ENCODE measurements at places on chromosomes 12 and 14.

DNA sequence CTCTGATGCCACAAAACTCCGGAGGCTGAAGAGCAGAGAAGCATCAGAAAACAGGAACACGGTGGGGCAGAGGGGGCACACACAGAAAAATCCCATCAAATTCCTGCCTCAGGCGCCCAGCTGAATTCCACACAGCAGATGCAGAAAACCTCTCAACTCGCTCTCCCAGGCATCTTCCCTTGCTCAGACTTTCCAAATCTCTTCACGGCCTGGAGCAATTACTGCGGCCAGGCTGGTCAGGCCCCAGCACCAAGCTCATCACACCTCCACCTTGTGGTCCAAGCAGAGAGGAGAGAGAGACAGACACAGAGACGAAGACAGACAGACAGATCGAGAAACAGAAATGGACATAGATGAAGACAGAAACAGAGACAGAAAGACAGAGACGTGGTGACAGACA, 89.0 kb downstream of the NCOR2 start:
- no peak for DNase-seq

DNA sequence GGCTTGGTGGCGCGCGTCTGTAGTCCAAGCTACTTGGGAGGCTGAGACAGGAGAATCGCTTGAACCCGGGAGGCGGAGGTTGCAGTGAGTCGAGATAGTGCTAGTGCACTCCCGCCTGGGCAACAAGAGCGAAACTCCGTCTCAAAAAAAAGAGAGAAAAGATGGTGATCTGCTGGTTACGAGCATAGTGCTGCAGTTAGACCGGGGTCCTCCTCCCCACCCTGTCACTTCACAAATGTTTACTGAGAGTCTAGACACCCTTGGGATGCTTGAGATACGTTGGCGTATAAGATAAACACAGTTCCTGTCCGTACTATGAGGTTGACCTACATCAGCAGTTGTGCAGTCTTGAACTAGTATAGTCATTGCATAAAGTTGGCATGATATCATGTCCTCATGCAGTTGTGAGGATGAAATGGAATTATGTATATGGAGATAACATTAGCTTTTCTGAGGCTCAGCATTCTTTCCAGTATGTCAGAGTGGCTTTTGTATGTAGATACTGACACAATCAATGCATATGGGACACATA, 787 bp downstream of the ACAD10 start:
- no peak for DNase-seq

DNA sequence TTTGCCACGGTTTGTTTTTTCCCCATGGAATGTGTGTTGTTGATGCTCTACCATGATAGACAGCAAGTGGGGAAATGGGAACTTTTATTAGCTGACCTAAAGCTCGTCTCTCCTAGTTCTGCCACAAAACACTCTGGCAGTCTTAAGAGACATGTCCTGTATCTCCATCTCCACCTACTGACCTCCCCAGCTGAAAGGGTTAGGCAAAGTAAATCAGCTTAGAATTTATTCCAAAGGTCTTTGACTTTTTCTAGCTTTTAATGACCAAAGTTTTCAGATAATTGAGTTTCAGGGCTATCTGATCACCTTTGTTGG, 9.4 kb upstream of the ADIPOR2 start:
- no peak for DNase-seq

DNA sequence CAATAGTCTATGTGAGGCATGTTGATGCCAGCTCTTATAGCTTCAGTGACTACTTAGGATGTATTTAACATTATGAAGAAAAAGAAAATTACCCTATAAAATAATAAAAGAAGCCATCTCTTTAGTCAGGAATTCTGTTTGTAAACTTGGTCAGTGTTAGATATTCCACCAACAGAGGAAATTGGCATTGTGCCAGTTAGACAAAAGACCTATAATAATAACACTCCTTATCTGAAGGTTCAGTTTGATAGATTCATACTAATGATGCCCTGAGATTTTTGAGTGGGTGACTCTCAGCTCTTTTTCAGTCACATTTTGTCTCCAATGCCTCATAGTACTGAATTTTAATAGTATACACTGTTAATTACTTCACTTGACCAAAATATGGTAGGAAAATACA, 6.6 kb downstream of the SYT10 start:
- DNase-seq: no peak

DNA sequence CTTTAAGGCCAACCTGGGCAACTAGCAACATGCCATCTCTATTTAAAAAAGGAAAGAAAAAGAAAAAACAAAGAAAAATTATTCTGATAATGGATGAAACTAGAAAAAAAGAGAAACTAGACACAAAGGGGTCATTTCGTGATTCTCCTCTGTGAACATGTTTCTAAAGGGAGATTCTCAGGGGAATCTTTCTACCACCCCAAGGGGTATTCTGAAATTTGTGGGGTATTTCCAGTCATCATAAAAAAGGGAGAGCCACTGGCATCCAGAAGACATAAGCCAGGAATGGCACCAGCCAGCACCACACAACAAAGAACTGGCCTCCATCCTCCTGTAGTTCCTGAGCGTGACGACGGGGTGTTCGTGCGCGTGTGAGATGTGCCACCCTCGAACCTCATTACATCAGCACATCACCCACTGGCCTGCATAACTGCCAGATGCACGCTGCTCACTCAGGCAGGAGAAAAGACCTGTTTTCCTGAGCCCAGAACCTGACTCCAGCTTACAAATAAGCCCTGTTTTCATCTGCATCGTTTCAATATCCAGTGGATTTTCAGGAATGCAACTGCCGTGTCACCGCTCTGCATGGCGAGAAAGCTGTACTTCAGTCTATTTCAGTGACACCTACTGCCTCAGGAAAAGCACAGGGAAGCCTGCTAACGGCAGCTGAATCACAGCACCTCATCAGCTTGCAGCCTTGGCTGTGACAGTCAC, 23.9 kb downstream of the STX2 start:
- DNase-seq: no peak

DNA sequence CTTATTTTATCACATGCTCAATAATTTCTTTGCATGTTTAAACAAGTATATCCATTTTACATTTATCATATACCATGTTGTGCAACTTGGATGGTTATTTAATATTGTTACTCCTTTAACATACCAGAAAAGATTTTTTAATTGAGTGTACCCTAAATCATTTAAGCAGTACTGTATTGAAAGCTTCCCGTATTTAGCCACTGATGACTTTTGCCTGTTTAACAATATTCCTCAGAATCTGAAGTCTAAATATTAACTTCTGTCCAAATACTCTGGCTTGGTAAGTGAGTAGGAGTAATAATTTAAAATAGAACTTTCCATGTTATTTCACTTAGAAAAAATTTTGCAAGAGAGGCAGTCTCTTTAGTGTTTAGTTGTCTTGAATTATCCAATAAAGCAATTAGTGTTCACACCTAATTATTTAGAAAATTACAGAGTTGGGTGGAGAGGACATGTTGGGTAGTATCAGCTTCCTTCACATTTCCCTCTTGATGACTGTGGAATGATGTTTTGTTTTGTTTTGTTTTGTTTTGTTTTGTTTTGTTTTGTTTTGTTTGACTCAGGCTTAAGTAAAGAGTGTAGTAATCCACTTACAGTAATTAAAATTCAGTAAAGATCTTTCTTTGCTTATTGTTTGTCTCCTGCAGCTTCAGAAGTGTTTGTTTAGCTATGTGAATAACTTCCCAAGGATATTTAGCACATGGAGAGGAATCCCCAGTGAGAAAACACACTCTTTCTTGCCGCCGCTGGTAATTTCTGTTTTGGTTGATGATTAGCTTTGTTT, 59.5 kb downstream of the DAAM1 start:
- DNase-seq: no peak

GRCh38 chr12:31525496-31526157, 65.3 kb downstream of the DENND5B start:
- DNase-seq: no peak

- DNase-seq: no peak
Measured at GRCh38 chr12:58656254-58657009, 263.9 kb downstream of the LRIG3 start.

- no peak for DNase-seq
Measured at GRCh38 chr14:77130386-77130785, 11.2 kb downstream of the ZDHHC22 start.

DNA sequence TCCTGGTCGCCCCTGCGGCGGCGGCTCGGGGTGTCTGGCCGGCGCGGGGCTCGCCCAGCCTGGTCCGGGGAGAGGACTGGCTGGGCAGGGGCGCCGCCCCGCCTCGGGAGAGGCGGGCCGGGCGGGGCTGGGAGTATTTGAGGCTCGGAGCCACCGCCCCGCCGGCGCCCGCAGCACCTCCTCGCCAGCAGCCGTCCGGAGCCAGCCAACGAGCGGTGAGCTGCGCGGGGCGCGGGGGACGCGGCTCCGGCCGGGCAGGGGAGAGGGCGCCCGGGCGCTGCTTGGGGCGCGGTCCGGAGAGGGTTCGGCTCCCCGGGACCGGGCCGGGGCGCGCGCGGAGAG, at the start of gene LGALS3:
Gene LGALS3 (plus strand): TSS at position 167 of the 342 bp plus-strand sequence. CDS start 8,122 bp downstream, outside the sequence.
- no peak for DNase-seq

DNA sequence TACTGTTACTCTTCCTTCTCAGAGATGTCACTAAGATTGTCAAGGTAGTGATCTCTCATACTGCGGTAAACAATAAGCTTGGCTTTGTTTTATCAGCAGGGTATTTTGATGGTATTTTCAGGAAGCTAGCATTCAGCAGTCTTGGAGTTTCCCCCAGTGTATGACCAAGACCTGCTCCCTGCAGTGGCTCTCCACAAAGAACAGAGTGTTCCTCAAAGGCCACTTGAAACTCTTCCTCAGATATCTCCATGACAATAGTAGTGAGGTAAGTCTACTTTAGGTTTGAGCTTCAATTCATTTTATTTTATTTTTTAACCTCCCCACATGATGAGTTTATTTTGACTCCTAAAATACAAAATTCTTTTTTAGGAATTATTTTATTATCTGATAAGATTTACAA, 74.0 kb upstream of the G2E3 start:
- DNase-seq: no peak

DNA sequence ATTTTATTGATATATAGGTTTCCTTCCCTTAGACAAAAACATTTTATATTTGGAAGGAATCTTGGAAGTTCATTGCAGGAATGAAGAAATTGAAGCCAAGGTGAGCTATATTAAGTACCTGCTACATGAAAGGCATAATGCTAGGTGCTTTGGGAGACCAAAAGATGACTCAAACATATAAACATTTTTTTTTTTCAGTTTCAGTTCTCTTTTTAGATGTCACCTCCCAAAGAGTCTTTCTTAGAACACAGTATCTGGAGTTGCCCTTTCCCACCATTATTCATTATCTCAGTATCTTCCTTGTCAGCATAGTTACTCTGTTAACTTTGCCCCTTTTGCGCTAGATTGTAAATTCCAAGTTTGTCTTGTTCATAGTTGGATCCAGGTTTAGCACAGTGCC, 1.1 kb downstream of the LIN52 start:
- DNase-seq: no peak

GRCh38 chr14:39322807-39323206, 89.1 kb downstream of the MIA2 start:
- no peak for DNase-seq

GRCh38 chr12:121524196-121524916, 56.5 kb downstream of the KDM2B start:
- no peak for DNase-seq

DNA sequence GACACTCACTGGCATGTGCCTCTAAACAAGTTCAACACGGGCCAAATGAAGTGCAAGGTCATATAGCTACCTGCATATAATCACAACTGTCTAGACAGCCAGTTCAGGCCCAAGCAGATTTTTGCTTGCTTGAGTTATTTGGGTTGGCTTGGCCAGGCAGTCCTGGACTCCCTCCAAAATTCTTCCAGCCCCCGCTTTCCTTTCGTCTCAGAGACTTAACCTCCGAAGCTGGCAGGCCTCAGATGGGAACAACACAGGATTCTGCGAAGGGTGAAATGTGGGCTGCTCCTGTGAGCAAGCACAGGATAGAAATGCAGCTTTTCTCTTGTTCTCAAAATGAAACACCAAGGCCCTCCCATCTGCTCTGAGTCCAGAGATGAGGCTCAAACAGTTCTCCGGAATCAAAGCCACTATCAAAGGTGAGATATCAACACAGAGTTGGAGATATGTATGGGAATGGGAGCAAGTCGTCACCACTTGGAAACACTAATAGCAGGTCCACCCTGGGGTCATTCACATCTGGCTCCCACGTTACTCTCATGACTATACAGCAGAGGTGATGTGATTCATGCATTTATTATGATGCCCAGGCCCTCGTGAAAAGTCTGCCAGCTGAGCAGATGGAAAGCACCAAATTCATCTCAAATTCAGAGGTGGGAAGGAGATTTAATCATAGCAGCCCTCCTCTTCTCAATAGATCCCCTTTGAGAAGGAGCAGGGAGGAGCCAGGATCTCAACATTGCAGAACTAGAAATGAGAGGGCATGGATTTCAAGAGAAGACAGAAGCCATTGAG, 389.8 kb downstream of the NUAK1 start:
- no peak for DNase-seq

- DNase-seq: no peak
Measured at GRCh38 chr14:60632777-60633176, 16.5 kb downstream of the SIX1 start.

- DNase-seq: no peak
Measured at GRCh38 chr14:60643141-60643462, 6.2 kb downstream of the SIX1 start.

DNA sequence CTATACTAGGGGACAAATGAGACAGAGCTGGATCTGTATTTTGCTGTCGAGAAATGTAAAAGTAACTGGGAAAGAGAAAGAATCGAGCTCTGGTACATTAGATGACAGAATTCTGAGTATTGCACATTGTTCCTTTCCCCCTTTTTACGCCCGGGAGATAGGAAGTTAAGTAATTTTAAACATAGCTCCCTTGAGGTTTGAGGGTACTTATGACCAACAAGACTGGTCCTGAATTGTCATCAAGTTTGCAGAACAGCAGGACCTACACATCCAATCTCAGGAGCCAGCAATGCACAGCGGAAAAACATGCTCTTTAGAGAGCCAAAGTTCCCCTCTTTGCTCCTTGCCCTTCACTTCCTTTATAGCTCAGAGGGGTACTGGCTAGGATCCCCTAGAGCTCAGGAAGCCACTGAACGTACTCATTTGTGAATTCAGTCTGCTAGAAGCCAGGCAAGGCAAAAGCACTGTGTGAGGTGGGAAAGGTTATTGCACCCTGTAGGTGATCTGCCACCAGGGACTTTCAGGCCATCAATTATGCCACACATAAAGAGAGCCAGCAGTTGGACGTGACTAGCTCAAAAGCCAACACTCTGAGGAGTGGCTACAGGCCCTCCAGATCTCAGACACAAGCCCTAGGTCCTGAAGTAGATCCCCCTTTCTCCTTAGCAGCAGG, 333.8 kb downstream of the KCNH5 start:
- no peak for DNase-seq

- no peak for DNase-seq
Measured at GRCh38 chr12:79691511-79692248, 916 bp upstream of the PAWR start.

DNA sequence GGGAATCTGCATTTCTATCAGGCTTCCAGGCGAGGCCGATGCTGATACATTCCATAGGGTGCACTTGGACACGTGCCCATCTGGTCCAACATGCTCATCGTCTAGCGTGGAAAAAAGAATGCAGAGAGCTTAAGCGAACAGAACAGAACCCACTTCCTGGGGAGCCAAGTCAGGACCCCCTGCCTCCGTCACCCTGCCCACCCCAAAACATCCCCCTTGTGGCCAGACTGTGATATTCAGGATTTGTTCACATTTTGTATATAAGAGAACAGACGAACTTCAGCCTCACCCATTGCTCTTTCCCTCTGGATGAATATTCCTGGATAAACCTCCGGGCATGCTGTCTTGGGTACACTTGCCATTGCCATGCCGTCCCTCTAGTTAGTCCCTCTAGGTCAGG, 4.3 kb upstream of the PIWIL1 start:
- DNase-seq: no peak
